Daoy (cell line): ENCODE measurements at places on chromosomes 11 and 22. TPM values are rescaled to one million over a fixed set of nuclear protein-coding genes. Genes with fewer than 3 reads are reported as not detected.

Gene CST6
- not detected in 2 replicates for total RNA-seq

Gene GALR3
- total RNA-seq, result not detected in 2 replicates

Gene KRTAP5-1
- not detected in 2 replicates for total RNA-seq

GRCh38 chr11:66413167-66413566 lies 7.7 kb upstream of the NPAS4 start:
- DNase-seq, result no peak

Gene OR2AG2
- total RNA-seq, result 0.03 TPM in 1 of 2 replicates, not detected in the other

DNA sequence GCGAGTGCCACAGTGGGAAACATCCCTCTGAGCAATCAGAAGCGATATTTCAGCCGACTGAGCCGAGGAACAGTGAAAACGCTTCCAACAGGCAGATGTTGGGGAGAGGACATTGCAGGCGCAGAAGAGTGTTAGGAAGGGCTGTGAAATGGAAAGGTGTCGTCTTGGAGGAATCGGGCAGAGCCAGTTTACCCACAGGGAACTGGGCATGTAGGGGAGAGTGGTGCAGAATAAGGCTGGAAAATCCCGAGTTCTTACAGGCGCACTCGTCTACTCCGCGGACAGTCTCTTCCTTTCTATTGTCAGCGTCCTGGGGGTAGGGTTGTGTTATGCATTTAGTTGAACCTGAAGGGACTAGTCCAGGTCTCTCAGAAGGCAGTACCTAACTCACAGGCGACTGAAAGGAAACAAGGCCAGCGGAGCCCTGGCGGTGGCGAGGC lies 1.1 kb upstream of the APLP2 start:
- DNase-seq, result no peak

Gene C1QTNF6
- 0.30 and 0.34 TPM in 2 replicates for total RNA-seq

DNA sequence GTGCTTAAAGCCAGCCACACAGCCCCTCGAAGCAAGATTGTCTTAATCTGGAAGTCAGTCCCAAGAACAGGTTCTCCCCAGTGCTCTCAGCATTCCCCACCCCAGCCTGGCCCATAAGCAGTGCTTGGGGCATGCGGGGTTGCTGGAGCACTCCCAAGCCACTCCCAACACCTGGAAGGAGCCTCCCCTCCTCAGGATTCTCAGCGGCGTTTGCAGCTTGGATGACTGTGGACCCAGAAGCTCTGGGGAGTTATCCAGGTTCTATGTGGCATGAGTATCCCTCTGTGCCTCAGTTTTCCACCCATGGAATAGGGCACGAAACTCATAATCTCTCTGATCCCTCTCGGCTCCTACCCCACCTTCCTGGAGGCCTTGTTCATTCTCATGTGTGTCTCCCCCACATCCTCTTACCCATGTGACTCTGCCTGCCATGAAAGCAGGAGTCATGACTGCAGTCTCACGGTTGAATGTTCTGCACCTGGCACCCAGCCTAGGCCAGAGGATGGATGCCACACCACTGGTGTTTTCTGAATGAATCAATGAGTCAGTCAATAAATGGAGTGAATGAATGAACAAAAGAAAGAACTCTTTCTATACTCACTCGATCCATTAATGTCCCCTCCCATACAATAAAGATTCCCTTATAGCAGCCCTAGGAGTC lies 33.4 kb upstream of the WNT7B start:
- DNase-seq, result peak; percentile 51

GRCh38 chr11:65574811-65575567 lies 864 bp upstream of the EHBP1L1 start:
- peak; percentile 56 for DNase-seq

Gene SLC36A4
- 6.3 and 6.9 TPM in 2 replicates for total RNA-seq

GRCh38 chr11:2961080-2961479 lies 31.0 kb downstream of the NAP1L4 start:
- no peak for DNase-seq

GRCh38 chr22:43996981-43997265 lies 27.2 kb upstream of the PARVB start:
- no peak for DNase-seq

GRCh38 chr22:40651563-40652501 lies 15.3 kb upstream of the MRTFA start:
- peak; percentile 100 for DNase-seq

Gene APOL3
- total RNA-seq, result 9.6 and 19.0 TPM in 2 replicates

DNA sequence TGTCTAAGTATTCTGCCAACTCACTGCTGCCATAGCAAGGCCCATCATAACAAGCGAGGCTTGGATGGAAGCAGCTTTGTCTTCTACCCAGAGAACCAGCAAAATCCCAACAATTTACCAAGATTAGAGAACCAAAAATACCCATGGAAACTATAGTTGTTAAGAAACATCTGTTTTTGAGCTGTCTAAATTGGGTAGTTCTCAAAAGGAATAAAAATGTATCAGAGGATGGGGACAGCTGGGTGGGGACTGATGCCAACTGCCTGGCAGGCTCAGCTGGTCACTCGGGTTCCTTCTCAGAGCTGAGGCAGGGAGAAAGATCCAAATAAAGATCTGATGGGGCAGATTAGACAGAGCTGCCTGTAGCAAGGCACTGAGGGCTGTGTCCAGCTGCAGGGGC lies 85.9 kb upstream of the GRK3 start:
- no peak for DNase-seq

Gene P2RX6
- total RNA-seq, result 1.3 and 1.6 TPM in 2 replicates
